Cerebellar cortex (tissue), 1 donor: ENCODE measurements at places on chromosomes 1 and 21.

DNA sequence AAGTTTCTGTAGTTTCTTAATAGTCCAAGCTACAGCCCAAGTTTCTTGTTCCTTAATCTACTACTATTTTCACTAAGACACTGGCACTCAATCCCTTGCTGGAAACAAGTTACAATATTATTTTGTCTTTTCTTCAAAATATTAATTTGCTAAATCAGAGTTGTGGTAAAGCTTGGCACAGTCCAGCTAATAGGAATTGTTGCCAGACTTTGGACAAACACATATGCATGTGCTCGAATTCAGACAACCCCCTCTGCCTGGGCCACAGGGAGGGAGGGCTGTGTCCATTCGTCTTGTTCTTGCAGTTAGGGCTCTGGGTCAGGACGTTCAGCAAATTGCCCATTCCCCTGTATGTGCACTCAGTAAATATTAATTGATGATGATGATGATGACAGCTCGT is 103.6 kb downstream of the CNIH3 start:
- DNase-seq = no peak

DNA sequence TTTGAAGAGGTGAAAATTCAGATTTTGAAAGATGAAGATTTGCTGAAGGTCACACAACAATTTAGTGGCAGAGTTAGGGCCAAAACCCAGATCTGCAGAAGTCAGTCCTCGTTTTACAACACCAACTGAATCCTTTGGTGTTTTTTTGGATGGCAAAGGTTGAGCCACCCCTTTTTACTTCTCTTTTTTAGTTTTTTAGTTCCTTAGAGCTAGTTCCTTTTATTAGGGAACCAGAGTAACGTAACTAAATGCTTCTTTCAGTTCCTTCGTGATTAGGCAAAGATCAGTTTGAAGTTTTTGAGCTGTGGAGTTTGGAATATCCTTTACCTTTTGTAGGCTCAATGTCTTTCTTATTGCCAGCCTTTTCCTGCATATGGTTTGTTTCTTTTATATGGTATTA is 67.9 kb upstream of the ARID1A start:
- DNase-seq = no peak

- peak; percentile 84 for DNase-seq
Measured at GRCh38 chr1:106746448-106747085, 309.9 kb upstream of the PRMT6 start.

DNA sequence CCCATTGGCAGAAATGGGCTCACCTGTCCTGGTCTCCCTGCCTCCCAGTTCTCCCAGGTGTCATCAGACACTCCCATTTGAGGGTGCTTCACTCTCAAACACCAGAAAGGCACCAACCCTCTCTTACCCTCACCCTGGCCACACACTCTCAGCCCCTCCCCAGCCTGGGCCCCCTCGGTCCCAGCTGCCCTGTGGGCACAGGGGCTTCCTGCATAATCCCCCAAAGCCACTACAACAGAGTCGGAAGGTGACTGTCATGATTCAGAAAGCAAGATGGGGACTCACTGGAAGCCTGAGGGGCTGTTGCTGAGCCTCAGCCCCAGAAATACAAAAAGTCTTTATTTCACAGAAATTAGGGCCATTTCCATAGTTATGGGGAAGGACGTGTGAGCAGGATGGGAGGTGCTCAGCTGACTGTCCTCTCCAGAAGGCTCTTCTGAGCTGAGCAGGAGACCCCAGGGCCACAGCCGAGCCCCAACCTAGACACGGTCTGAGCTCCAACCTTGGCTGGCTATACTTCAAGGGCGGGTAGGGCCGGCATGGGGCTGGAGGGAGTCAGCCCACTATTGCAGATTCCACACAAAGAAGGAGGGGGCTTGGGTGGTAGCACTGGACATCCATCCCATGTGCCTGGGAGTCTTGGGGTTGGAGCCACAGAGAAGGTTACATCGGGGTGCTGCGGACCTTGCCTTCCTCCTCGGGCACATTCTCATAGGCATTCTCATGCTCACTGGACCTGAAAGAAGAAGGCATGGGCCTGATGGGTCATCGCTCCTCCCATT is 6.3 kb downstream of the PDZK1IP1 start:
- DNase-seq = no peak

GRCh38 chr1:247104965-247105364 is 809 bp upstream of the ZNF669 start:
- DNase-seq = no peak

DNA sequence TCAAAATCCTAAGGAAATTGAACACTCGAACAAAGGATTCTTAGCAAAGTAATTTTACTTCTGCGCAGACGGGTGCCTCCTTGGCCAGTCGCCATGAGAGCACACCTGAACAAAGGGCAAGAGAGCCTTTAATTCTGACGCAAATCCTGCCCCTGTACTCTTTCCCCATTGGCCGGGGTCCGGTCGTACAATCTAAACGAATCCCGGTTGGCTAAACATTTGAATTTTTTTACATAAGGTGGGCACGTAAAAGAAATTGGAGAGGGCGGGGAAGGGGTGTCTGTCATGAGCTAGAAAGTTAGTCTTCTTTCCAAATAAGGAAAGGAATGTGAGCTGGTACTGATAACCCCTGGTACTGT is 8.2 kb upstream of the IL22RA1 start:
- DNase-seq = no peak

GRCh38 chr1:3028531-3029282 is 7.4 kb downstream of the ACTRT2 start:
- no peak for DNase-seq

GRCh38 chr1:48329486-48329885 is 107.0 kb downstream of the SLC5A9 start:
- no peak for DNase-seq

GRCh38 chr1:104720741-104721140 is 971.0 kb downstream of the AMY1C start:
- no peak for DNase-seq

GRCh38 chr1:1432274-1432950 is 3.1 kb upstream of the VWA1 start:
- no peak for DNase-seq

DNA sequence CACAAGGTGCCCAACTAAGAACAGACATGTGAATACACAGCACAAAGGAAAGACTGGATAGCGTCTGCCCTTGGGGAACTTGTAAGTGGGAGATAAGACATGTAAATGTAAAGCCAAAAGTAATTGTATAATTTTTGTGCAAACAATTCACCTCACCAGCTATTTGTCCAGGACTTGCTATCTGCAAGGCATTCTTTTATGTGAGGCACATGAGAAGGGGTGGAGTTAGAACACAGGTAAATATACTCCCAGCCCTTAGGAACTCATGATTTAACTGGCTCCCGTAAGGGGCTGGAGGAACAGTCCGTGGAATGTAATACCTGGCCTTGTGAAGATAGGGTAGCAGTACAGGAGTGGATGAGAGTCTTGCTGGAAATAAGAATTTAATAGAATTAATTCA is 61.3 kb downstream of the CDK18 start:
- DNase-seq = no peak

DNA sequence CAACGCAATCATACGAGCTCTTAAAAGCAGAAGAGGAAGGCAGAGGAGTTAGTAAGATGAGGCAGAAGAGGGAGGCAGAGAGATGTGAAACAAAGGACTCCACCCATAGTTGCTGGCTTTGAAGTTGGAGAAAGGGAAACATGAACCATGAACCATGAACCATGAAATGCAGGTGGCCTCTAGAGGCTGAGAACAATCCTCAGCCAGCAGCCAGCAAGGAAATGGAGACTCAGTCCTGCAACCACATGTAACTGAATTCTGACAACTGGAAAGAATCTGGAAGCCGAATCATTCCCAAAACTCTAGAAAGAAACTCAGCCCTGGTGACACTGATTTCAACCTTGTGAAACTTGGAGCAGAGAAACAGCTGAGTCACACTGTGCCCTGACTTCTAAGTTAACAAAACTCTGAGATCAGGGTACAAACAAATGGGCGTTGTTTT is 10.1 kb downstream of the DIPK1A start:
- DNase-seq = no peak

DNA sequence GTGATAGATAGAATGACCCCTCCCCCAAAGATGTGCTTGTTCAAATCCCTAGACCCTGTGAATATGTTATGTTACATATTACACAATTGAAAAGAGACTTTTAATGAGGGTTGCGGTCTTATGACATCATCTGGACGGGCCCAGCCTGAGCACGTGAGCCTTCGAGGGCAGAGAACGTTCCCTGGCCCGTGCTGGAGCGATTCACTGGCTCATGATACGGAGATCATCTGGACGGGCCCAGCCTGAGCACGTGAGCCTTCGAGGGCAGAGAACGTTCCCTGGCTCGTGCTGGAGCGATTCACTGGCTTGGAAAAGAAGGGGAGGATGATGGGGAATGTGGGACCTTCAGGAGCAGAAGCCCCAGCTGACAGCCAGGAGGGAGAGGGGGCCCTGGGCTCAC is 34.4 kb upstream of the COL18A1 start:
- no peak for DNase-seq

DNA sequence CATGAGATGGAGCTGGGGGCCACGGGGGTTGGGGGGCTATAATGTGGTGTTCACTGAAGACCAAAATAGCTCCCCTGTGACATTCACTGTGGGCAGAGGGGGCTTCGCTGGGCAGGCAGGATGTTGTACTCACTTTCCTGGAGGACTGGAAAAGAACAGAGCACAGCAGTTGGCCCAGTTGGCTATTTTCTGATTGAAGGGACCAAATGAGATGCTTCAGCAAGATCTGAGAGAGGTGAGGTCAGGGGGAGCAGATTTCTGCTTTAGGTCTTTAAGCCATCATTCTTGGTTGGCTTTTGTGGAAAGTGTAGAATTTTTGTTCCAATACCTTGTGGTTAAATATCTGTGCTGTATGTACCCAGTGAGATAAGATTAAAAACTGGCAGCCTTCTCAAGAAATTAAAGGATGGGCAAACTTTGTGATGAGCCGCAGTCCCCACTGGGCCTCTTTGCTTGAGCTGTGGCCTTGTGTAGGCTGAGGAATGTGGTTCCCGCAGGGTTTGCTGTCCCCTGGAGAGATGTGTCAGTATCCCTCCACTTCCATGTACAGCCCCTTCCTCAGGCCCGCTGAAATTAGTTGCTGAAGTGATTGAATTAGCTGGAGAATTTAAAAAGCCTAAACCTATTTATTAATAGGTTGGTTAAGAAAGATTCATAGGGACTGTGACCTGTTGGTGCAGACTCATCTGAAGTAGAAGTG is 80.7 kb downstream of the ATP5PO start:
- no peak for DNase-seq

DNA sequence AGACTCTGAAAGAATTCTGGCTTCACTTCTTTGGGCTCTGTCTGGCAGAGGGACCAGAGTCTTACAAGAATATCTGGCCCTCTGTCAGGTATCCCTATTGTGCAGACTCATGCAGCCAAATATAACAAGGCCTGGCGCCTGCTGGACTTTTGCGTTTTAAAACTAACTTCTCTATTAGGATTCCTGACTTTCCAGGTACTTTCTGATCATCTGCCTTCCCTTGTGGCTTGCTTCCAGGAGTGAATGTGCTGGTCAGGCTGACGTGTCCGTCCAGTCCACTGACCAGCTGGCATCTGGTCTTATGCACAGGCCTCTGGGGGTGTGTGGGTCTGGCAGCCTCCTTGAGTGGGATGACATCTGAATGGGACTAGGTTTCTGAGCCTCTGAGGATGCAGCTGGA is 8.6 kb upstream of the RAB29 start:
- DNase-seq = peak; percentile 48

DNA sequence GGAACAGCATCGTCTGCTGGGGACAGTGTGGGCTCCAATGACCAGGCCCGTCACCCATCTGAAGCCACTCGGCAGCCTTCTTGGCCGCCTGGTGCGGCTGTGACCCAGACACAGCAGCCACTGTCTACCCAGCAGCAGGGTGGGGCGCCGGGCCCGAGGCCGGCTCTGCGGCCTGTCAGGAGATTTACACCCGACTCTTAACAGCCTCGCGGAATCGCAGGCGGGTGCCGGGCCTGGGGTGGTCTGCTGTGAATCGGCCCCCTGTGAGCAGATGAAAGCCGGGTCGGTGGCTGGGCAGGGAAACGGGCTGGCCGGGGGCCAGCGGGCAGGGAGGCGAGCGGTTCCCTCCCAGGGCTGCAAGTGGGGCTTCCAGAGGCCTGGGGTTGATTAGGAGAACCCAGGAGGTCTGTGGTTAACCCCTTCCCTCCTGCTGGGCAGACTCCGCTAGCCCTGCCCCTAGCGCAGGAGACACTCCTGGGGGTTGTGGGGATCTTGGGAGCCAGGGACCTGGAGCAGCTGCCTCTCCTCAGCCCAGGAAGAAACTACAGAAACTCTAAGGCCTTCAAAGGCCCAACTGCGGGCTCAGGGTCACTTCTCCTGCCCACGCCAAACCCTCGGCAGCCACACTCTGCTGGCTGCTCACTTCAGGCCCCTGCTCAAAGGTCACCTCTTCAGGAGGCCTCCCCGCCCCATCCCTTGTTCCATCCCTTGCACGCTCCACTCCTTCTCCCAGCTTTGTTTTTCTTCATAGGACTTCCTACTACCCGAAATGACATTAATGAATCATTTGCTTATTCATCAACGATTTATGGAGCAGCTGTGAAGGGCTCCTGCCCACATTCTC is 15.6 kb downstream of the RUNX3 start:
- DNase-seq = no peak

DNA sequence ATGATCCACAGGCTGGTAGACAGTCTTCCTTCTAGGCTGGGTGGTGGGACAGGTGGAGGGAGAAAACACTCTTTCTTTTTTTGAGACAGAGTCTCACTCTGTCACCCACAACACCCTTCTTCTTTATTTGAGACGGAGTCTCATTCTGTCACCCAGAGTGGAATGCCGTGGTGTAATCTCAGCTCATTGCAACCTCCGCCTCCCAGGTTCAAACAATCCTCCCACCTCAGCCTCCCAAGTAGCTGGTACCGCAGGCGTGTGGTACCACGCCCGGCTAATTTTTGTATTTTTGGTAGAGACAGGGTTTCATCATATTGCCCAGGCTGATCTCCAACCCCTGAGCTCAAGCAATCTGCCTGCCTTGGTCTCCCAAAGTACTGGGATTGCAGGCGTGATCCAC is 2.9 kb downstream of the GPR37L1 start:
- no peak for DNase-seq

DNA sequence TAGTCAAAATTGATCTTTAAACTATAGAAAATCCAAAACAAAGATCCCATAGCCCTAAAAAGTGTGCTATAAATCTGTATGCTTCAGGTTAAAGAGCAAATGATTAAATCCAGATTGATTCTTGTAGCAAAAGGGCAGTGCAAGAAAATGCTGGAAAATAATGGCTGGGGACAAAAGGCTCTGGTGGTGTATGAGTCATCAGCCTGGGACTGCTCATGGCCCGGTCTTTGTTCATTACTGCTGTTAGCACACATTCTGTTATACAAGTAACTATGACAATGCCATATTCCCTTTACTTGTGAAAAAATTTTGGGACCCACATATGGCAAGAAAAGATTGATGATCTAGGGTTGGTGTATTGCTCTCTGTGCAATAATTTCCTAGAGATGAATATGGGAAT is 89.1 kb downstream of the RWDD3 start:
- DNase-seq = no peak

GRCh38 chr1:31467005-31467674 is 54.1 kb downstream of the SERINC2 start:
- no peak for DNase-seq

DNA sequence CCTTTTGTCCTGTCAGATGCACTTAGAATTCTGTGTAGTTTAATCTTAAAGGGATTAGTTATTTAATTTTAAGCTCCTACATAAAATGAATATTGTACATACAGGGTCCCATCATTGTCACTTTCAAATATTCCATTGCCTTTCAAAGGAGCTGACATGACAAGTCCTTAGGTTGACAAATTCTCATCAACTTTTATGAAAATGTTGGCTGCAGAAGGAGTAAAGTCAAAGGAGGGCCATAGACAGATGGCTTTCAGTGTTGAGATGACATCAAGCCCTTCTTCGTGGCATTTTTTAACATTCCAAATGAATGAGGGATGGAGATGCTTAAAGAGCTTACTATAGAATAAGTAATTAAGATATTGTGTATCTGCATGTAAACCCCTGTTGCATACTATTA is 15.4 kb downstream of the NFIA start:
- DNase-seq = no peak
